ENCODE measurements at places on chromosomes 11 and 22.

DNA sequence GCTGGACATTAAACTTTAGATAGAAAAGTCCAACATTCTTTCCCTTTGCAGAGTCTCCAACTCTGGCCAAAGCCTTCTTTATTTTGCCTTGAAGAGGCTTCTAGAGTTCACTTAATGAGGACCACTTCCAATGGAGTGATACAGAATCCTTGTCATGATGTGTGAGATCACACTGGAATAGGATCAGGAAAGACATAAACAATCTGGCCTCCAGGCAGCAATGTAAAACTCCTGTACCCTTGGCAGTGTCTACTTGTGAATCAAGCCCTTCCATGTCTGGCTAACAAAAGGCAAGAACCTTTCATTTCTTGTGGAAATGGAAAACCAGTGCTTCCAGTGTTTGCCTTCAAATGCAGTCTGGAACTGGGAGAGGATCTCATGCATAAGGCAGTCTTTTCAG is 56.5 kb upstream of the FIBIN start:
- DNase-seq, result no peak
- H3K27ac ChIP-seq, result no peak overlapping the region
- no peaks in the 10 kb centered on the region for H3K4me1 ChIP-seq
- H3K4me3 ChIP-seq, result no peak overlapping the region

DNA sequence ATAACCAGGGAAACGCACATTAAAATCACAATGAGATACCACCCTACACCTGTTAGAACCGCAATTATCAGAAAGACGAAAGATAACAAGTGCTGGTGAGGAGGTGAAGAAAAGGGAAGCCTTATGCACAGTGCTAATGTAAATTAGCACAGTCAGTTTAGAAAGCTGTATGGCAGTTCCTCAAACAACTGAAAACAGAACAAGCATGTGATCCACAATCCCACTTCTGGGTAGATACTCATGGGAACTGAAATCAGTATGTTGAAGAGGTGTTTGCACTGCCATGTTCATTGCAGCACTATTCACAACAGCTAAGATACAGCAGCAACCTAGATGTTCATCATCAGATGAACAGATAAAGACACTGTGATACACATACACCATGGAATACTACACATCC is 75.0 kb upstream of the CCND1 start:
- no peaks in the 10 kb centered on the region for H3K27me3 ChIP-seq
- H3K4me1 ChIP-seq, result peaks cover 6% of the 10 kb centered on the region
- no peak overlapping the region for H3K27ac ChIP-seq
- no peaks in the 10 kb centered on the region for H3K36me3 ChIP-seq
- no peak for DNase-seq

- no peaks in the 10 kb centered on the region for H3K36me3 ChIP-seq
- no peak overlapping the region for H3K27ac ChIP-seq
- no peaks in the 10 kb centered on the region for H3K27me3 ChIP-seq
- H3K4me1 ChIP-seq, result no peaks in the 10 kb centered on the region
- H3K4me3 ChIP-seq, result no peak overlapping the region
These were observed 116.6 kb downstream of the LARGE1 start for GRCh38 chr22:33803371-33804282.

- H3K27ac ChIP-seq, result no peak overlapping the region
- no peaks in the 10 kb centered on the region for H3K36me3 ChIP-seq
- no peak for DNase-seq
- H3K4me1 ChIP-seq, result peaks cover 17% of the 10 kb centered on the region
These were observed 14.6 kb downstream of the NAV2 start for GRCh38 chr11:19727246-19727645.

DNA sequence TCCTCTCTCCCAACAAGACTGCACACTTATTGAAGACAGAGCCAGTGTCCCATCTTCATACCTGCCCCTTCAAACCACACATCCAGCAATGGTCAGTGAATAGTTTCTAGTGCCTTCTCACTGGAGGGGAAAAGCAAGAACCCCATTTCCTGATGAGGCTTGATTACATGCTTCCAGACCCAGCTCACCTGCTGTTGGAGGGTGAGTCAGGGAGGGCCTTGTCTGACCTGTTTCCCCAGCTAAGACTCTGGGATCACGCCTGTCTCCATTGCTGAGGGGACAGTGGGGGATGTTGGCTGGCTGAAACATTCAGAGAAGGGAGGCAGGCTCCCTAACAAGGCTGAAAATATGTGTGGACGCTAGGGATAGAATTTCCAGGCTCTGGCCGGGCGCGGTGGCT is 27.5 kb upstream of the ZDHHC13 start:
- no peaks in the 10 kb centered on the region for H3K27me3 ChIP-seq
- H3K36me3 ChIP-seq, result no peaks in the 10 kb centered on the region
- H3K27ac ChIP-seq, result no peak overlapping the region

DNA sequence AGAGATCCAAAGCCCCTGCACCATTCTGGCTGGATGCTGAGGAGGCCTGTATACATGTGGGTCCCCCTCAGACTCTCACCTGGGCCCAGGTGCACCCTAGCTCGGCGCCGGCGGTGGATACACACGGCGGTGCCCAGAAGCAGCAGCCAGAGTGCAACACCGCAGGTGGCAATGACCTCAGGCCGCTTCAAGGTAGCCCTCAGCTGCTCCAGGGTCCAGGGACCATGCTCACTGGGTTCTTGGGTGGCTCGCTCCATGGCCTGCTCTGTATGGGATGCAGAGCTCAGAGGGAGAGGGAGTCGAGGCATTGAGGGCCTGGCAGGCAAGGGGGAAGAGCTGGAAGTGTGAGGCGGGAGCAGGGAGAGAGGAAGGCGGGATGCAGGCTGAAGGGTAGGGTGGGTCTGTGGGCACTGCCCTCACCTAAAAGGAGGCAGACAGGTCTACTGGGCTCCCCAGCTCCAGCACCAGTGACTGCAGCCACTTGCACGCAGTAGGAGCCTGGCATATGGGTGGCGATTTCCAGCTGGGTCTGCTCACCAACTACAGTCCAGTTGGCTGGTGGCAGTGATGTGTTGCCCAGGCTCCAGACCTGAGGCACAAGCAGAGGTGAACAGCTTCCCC is 3.8 kb downstream of the ROBO4 start:
- H3K4me3 ChIP-seq, result peak overlapping the region; percentile 23
- H3K27me3 ChIP-seq, result no peaks in the 10 kb centered on the region
- peak overlapping the region; percentile 29 for H3K27ac ChIP-seq
- DNase-seq, result no peak

DNA sequence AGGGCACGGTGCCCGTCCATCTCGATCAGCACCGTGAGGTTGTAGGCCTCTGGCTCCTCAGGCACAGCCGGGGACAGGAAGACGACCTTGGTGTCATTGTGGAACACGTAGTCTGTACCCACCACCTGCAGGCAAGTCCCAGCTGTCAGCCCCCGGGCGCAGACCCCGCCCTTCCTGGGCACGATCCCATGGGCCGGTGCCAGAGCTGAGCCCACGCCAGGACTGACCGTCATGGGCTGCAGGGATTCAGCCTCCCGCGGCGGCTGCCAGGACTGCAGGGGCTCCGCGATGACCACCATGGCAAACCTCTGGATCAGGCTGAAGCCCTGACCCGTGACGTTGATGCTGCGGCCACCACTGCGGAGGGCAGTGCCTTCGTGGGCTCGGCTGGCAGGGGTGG is 11.8 kb upstream of the MAPK11 start:
- H3K36me3 ChIP-seq, result peaks cover 43% of the 10 kb centered on the region
- no peak for DNase-seq
- no peaks in the 10 kb centered on the region for H3K27me3 ChIP-seq
- peaks cover 2% of the 10 kb centered on the region for H3K4me1 ChIP-seq

- H3K36me3 ChIP-seq, result no peaks in the 10 kb centered on the region
- H3K27ac ChIP-seq, result peak overlapping the region; percentile 30
- H3K27me3 ChIP-seq, result no peaks in the 10 kb centered on the region
- no peak overlapping the region for H3K4me3 ChIP-seq
- DNase-seq, result peak; percentile 76
- peaks cover 20% of the 10 kb centered on the region for H3K4me1 ChIP-seq
These were observed 353.4 kb downstream of the TENM4 start for GRCh38 chr11:79087238-79087960.

- H3K4me3 ChIP-seq, result peak within 1 kb of the TSS; percentile 45
- H3K27ac ChIP-seq, result no peak within 1 kb of the TSS
- peaks cover 10% of the 10 kb centered on the region for H3K27me3 ChIP-seq
These were observed at the start of gene SLC29A2 for GRCh38 chr11:66371627-66372415. SLC29A2 (minus strand) TSS chr11:66371760; CDS start chr11:66371591, 169 bp downstream.

- H3K36me3 ChIP-seq, result no peaks in the 10 kb centered on the region
- H3K4me3 ChIP-seq, result no peak overlapping the region
- H3K4me1 ChIP-seq, result peaks cover 24% of the 10 kb centered on the region
- H3K27ac ChIP-seq, result no peak overlapping the region
- DNase-seq, result no peak
- peaks cover 8% of the 10 kb centered on the region for H3K27me3 ChIP-seq
These were observed 41.4 kb upstream of the CREB3L1 start for GRCh38 chr11:46235777-46236688.

DNA sequence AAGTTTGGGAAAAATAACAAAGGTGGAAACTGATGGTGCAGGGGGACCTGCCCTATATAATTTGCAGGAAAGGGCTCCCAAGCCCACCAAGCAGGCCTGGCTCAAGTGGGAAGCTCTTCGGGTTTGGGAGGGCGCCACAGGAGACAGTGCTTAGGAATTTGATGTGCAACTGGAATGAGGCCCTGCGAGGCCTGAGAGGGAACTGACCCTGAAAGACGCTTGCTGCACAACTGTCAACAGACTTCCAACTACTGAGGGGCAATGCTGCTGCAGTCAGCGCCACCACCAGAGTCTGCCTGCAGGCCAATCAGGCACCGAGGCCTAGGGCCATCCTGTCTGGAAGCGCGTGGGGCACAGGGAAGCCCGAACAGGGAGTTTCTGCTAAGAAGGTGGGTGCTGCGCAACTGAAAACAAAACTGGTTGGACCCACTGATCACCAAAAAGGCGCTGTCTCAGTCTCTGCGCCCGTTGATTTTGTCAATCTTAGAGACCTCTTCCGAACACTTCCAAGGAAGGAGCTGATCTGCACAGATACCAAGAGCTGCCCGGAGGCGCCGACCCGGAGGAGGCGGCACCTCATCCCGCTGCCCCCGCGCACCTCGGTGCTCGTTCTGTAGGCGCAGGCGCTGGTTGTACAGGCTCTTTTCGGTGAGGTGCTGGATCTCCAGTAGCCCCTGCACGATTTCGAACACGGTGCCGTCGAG is 667 bp downstream of the DGCR6L start:
- H3K27ac ChIP-seq, result no peak overlapping the region
- H3K27me3 ChIP-seq, result no peaks in the 10 kb centered on the region
- DNase-seq, result peak; percentile 32
- peaks cover 10% of the 10 kb centered on the region for H3K4me1 ChIP-seq
- peak overlapping the region; percentile 70 for H3K4me3 ChIP-seq

GRCh38 chr22:16866167-16866566 is 41.0 kb upstream of the XKR3 start:
- no peaks in the 10 kb centered on the region for H3K36me3 ChIP-seq
- no peak overlapping the region for H3K4me3 ChIP-seq
- H3K27ac ChIP-seq, result no peak overlapping the region
- H3K4me1 ChIP-seq, result no peaks in the 10 kb centered on the region
- H3K27me3 ChIP-seq, result no peaks in the 10 kb centered on the region

GRCh38 chr22:38973289-38974169 is 8.6 kb upstream of the APOBEC3B start:
- H3K27me3 ChIP-seq, result no peaks in the 10 kb centered on the region
- H3K4me1 ChIP-seq, result no peaks in the 10 kb centered on the region
- DNase-seq, result peak; percentile 46
- no peaks in the 10 kb centered on the region for H3K36me3 ChIP-seq
- H3K27ac ChIP-seq, result no peak overlapping the region
- H3K4me3 ChIP-seq, result no peak overlapping the region

GRCh38 chr22:39287076-39287725 is 32.2 kb downstream of the RPL3 start:
- H3K4me1 ChIP-seq, result peaks cover 28% of the 10 kb centered on the region
- H3K36me3 ChIP-seq, result no peaks in the 10 kb centered on the region
- no peak overlapping the region for H3K4me3 ChIP-seq
- peak; percentile 50 for DNase-seq
- no peak overlapping the region for H3K27ac ChIP-seq

DNA sequence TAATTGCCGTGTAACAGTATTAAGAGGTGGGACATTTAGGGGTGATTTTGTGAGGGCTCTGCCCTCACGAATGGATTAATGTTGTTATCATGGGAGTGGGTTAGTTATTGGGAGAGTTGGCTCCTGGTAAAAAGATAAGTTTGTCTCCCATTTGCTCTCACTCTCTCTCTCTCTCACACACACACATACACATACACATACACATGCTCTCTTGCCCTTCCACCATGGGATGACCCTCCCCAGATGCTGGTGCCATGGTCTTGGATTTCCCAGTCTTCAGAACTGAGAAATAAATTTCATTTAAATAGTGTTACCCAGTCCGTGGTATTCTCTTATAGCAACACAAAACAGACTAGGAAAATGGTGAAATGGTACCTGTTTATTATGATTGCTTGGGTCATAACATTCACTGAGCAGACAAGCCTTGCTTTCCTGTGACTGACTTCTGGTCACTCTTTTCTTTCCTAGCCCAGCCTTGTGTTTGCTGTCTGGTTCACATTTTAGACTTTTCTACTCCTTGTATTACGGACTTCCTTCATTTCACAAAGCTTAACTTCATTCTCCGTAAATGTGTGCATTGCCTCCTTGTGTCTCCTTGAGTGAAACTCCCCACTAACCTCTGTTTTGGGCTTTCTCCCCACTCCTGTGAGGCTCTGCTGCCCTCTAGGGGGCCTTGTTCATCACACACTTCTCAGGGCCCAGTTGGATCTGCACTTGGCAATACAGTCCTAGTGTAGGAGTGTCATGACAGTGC is 206.5 kb upstream of the CTSC start:
- no peak overlapping the region for H3K4me3 ChIP-seq
- H3K4me1 ChIP-seq, result peaks cover 3% of the 10 kb centered on the region
- DNase-seq, result peak; percentile 95
- no peak overlapping the region for H3K27ac ChIP-seq
- H3K36me3 ChIP-seq, result no peaks in the 10 kb centered on the region

DNA sequence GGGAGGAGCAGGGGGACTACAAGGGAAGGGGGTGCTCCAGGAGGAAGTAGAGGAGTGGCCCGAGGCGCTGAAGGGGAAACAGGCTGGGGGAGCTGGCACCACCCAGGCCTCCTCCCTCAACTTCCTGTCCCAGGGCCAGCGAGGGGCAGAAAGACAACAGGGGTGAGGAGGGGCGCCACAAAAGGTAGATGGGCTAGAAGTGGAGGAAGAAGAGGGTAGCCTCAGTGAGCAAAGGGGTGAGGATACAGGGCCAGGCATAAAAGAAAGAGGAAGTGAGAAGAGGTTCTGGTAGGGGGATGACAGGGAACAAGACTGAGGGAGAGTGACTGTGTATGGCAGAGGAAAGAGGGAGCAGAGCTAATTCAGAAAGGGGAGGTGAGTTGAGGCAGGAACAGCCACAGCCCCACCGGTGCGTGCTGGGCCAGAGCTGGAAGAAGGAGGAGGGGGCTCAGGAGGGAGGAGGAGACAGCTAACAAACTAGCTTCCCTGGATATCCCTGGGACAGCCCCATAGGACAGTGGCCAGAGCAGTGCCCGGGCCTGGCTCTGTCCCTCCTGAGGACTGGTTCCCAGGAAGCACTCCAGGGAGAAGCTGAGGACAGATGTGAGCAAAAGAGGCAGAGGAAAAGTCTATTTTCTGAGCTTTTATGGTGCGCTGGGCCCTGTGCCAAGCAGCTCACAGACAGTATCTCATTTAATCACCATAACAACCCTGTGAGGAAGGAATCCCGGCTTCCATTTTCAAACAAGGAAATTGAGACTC is 8.5 kb downstream of the DCHS1 start:
- H3K4me3 ChIP-seq, result no peak overlapping the region
- no peaks in the 10 kb centered on the region for H3K27me3 ChIP-seq
- H3K27ac ChIP-seq, result peak overlapping the region; percentile 84

Measured in endothelial cell of umbilical vein (primary cell).